ENCODE measurements at places on chromosomes 7 and 10. TPM values are rescaled to one million over a fixed set of nuclear protein-coding genes. Genes with fewer than 3 reads are reported as not detected.

GBX1 gene
- total RNA-seq = not detected

PPP1R3C gene
- 105 TPM for total RNA-seq

MRPS33 gene
- 29.5 TPM for total RNA-seq

RNF133 gene
- total RNA-seq = 0.43 TPM

KCND2 gene
- total RNA-seq = 9.6 TPM

RASSF4 gene
- 3.0 TPM for total RNA-seq

TSPAN15 gene
- 17.1 TPM for total RNA-seq

FOXI2 gene
- total RNA-seq = not detected

CTAGE15 gene
- 0.43 TPM for total RNA-seq

CLRN3 gene
- total RNA-seq = not detected

GCK gene
- total RNA-seq = not detected

INA gene
- 3.7 TPM for total RNA-seq

C10orf105 gene
- total RNA-seq = under 0.01 TPM

MBLAC1 gene
- total RNA-seq = 2.9 TPM

TRPV6 gene
- not detected for total RNA-seq

MYH16 gene
- total RNA-seq = 0.43 TPM

NEBL gene
- total RNA-seq = 0.22 TPM

MNX1 gene
- not detected for total RNA-seq

Data from placental pericyte (primary cell).